ENCODE measurements at places on chromosomes 11 and 22.

DNA sequence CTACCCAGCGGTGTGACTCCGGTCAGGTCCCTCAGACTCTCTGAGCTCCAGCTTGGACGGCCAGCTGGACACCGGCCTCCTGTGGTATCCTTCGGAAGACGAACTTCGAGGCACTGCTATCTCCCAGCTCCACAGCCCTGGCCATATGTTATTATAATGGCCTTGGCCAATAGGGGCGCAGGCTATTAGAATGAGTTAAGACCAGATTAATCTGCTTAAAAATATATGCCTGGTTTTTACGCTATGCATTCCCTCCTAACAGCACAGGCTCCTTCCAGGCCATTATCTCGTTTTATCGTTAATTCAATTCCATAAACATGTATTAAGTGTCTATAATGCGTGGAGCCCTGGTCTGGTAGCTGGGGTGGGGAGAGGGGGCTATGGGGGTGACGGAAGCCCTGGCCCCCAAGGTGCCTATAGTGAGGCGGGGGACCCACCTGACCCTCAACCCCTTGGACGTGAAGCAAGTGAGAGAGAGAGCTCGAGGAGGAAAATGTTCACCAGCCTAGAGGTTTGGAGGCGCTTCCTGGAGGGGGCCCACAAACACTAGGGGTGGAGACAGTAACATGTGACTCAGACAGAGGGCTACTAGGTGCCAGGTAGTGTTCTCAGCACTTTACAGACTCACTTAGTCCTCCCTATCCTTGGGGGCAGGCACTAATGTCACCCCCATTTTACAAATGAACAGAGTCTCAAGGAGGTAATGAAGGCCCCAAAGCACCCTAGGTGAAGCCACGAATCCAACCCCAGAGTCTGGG, 37.5 kb upstream of the TCF20 start:
- no peak for DNase-seq

GRCh38 chr11:133809569-133810491, 35.5 kb downstream of the SPATA19 start:
- no peak for DNase-seq

GRCh38 chr11:69135420-69136363, 20.0 kb upstream of the SMIM38 start:
- no peak for DNase-seq

DNA sequence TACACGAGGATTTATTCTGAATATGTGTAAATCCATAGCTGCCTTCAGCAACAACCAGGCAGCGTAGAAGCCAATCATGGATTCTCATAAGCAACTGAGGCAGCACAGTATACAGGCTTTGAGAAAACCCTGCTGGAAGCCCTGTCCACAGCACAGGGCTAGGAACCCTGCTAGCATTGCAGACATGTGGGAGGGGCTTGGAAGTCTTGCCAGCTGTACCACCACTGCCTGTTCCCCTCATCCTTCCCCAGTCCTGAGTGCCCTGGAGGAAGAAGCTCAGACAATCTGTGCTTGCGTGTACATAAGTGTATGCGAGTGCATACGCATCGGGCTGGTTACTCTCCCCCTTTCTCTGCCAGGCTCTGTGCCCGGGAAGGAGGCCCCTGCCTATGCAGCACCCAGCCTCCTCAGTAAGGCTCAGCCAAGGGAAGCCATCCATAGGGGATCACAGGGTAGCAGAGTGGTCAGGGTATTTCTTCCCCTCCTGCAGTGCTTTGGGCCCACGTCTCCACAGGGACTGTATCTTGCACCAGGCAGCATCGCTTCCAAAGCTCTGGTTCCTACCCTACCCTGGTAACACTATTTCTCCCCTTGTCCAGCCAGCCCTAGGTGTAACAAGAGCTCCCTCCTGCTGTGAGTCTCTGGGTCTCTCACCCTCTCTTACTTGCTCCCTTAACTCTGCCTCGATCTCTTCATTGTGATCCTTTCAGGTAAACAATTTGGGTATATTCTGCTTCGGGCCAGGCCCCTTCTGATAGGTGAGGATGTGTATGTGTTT, 90.5 kb downstream of the GALNT18 start:
- no peak for DNase-seq

GRCh38 chr22:26214466-26214865, 45.2 kb downstream of the SEZ6L start:
- no peak for DNase-seq

GRCh38 chr11:134047586-134047999, 21.3 kb upstream of the JAM3 start:
- DNase-seq, result no peak

GRCh38 chr11:113270080-113270479, 44.3 kb upstream of the TTC12 start:
- no peak for DNase-seq

GRCh38 chr11:6402561-6402981, 12.3 kb downstream of the SMPD1 start:
- DNase-seq, result peak; percentile 79

- DNase-seq, result no peak
Measured at GRCh38 chr11:77332259-77332658, 30.8 kb upstream of the GDPD4 start.

DNA sequence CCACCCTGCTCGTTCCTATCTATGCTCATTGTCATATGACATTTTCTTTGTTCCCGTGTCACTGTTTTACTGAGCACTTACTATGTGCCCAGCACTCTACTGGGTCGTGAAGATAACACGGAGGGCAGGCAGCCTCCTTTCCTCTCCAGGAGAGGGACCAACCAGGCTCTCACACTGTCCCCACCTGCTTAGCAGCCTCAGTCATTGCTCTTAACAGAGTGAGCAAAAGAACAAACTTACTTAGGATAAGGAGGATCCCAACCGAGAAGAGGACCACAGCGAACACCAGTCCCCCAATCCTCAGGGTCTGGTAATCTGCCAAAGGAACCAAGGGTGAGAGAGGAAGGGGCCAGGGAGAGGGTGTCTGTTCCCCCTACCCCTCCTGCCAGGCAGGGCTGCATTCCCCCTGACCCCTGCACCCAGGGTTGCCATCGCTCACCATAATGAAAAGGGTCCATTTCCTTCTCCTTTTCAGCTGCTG, 17.0 kb upstream of the FXYD2 start:
- no peak for DNase-seq

- DNase-seq, result no peak
Measured at GRCh38 chr22:46484156-46484860, 53.1 kb downstream of the CELSR1 start.

- DNase-seq, result no peak
Measured at GRCh38 chr11:36792996-36793914, 195.2 kb upstream of the RAG2 start.

DNA sequence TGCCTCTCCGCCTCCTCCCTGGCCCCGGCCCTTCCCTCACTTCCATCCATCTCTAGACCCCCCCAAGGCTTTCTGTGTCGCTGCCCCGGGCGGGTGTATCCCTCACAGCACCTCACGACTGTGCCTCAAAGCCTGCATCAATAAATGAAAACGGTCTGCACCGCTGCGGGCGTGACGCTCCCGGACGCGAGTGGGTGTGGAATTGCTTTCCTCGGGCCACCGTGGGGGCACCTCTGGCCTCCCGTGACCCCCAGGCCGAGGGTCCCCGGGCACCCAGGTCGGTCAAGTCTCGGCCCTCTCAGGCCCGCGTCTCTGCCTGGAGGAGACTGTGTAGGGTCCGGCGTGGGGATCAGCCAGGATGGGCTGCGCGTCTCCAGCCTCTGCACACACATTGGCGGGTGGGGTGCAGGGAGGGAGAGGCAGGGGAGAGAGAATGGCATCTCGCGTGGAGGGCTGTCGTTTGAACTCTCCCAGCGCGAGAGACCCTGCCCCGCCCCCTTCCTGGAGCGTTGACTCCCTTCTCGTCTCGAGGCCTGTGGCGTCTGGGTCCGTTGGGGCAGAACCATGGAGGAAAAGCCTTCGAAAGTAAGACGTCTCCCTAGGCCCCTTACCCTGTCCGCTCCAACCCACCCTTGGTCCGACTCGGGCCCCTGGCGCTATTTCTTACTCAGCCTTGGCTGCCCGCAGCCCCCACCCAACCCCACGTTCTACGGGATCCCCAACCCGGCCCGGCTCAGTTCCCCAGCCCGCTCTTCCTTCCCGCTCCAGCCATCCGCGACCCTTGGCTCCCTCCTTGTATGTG, at the start of gene CATSPERZ:
Gene CATSPERZ (plus strand): TSS at position 512 of the 802 bp plus-strand sequence. CDS start 53 bp downstream, at position 565.
- no peak for DNase-seq

DNA sequence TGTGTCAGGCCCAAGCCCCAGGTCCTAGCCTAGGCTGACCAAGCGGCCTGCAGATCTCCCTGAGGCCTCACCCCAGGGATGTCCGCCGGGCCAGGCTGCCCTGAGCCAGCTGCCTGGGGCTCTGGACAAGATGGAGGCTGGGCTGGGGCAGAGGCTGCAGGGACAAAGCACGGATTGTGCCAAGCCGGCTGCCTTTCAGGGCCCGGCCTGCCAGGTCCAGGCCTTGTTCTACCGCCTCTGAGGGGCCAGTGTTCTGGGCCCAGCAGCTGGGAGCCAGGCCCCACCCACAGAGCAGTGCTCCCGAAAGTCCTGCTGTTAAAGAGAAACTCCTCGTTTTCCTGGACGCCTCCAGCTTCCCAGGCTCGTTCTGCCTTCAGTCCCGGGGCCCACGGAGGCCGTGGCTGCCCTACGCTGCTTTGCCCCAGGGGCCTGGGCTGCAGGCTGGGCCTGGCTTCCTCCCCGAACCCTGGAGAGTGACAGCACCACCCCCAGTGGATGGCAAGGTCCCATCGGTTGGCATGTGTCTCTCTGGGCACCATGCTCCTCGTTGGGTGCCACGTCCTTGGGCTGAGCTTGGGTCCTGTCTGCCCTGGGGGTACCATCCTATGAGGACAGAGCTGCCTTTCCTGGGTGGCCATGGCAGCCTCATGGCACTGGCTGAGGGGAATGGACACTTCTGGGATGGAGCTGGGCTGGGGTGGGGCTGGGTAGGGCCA, 7.6 kb downstream of the BRSK2 start:
- no peak for DNase-seq

DNA sequence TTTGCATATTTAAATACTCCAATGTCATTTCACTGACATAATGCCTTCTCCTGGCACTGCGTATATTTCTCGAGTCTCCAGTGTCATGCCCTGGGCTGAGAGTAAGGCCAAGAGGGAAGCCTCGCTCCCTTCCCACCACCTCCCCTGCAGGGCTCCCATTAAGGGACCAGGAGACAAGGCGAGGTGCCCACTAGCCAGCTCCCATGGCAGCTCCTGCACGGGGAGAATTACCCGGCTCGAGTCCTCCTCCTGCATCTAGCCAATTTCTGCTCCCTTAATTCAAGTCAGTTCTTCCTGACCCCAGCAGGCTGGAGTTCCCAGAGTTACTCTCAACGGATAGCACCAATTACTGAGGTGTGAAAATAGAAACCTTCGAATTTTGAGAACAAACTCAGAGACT, 31.9 kb downstream of the OPCML start:
- DNase-seq, result no peak

DNA sequence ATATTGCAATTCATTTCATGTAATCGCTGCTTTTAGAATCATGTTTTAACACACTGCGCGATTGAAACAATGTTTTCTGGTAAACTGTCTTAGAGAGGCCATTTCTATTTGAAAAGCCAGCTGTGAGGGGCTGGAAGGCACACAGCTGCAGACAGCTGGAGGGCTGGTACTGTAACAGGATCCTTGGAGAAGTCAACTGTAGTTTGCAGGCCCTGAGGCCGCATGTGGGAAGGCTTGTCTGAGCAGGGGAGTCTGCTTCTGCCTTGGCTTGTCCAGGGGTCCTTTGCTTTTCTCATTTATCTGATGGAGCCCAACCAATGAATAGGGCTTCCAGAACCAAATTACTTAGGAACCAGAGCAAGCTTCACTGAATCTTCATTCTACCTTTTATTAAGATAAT, 313.5 kb downstream of the BLID start:
- DNase-seq, result no peak

- DNase-seq, result no peak
Measured at GRCh38 chr11:69008737-69009440, 4.2 kb downstream of the MRGPRF start.

DNA sequence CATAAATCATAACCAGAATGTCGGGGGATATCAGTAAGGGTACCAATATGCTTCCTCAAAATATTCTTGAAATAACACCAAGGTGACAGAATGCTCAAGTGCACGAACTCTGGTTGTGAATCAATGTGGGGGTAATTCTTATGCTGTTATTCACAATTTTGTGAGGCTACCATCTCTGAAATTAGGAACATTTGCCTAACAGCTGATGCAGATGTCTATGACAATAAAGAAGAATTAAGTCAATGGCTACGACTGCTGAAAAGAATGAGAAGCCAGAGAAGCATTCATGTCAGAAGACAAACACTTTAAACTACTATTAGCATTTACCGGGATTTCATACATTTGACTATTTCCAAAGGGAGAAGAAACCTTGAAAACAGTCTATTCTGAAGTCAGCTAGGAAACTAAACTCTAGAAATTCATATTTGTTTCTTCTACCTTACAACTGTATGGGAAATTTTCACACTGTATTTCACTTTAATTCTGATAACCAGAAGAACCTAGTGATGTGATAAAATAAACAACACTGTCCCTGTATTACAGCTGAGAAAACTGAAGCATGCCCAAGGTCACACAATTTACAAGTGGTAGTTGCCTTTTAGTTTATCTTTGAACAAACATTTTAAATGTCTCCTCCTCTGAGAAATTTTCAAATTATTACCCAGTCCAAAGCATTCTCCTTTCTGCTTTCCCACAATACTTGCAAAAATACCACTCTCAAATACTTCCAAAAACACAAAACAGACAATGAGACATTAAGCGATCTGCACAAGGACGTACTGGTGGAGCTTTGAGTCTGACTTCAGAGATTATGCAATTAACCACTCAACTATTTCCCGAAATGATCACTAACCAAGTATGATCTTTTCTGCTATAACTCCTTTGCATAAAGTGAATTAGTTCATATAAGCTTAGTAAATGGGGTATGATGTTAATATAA, 18.0 kb upstream of the ARHGAP32 start:
- DNase-seq, result no peak

DNA sequence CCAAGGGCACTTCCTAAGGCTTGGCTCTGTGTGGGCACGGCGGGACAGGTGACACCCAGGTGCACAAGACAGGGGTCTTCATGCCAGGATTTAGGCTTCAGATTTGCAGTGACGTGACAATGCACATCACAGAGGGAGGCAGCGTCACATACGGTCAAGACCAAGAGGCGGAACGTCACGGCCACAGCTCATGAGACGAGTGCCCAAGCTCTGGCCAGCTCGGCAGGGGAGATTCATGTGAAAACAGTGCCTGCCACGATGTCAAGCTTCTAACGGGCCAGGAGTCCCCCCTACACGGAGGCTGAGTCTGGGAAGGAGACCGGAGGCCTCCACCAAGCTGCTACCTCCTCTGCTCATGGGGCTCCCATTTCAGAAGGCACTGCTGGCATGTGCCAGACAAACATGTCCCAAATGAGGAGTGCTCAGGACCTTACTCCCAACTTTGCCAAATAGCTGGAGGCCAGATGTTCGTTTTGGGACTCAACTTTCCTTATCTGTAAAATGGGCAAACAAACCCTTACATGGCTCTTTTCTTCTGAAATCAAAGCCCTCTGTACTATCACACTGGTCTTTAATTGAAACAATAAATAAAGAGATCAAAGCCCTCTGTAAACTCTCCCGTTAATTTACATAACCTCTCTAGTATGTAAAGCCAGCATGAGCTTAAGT, 16.6 kb downstream of the VPS37C start:
- DNase-seq, result no peak

All from CD4-positive, alpha-beta T cell treated with Interleukin-15 for 4 hours (primary cell).